Left hindlimb (tissue), 1 donor: ENCODE measurements at places on chromosomes 6 and 20.

DNA sequence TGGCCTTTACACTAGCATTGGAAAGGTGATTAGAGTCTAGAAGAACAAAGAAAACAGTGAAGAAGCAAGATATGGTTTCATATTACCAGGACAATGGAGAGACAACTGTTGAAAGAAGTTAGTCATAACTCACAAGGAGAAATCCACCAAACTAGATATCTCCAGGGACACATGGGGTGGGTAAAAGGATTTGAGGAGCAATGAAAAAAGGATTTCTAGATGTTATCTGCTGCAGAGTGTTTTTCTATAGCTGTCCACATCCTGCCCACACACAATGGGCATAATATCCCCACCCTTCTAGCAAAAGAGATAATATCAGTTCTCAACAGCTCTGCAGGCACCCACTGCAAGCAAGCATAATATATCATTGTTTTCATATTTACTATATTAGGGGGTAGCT is 303.1 kb downstream of the HAO1 start:
- DNase-seq = no peak

GRCh38 chr6:92176666-92177065 is 1242.7 kb downstream of the EPHA7 start:
- no peak for DNase-seq

DNA sequence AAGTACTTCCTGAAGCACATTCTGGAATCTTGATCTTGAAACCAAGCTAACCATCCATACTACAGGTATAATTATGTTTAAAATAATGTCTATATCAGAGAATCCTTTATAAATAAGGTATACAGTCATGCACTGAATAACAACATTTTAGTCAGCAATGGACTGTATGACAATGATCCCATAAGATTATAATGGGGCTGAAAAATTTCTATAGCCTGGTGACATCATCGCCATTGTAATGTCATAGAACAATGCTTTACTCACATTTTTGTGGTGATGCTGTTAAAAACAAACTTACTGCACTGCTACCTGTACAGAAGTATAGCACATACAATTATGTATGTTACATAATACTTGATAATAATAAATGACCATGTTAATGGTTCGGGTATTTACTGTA is 31.8 kb downstream of the RNF146 start:
- no peak for DNase-seq

DNA sequence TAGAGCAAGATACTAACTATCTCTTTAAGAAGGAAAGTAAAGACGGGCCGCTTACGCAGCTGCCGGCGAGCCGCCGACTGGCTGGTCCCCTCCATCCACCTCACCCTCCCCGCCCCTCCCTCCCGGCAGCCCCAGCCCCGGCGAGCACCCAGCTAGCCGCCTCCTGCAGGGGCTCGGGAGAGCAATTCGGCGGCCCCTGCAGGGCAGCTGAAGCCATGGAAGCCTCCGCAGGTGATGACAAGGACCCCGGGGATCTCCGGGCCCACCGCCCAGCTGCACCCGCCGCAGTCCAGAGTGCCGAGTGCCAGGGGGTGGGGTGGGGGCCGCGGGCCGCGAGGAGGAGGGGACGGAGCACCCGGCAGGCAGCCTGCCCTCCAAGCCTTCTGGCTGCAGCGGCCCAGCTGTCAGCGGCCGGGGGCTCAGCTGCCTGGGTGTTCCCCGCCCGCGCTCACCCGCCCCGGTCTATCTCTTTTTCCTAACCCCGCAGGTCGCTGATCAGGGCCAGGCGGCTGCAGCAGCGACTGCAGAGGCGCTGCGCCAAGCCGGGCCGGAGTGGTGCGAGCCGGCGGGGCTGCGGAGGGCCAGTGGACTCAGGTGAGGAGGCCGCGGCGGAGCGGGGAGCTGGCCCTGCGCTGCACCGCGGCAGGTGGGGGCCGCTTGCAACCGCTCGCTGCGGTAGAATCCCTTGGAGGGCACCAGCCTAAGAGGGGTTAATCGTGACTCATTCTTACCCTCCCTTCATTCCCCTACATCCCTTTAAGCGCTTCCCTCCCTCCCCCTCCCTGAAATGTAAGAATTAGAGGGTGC is at the start of gene SNPH:
Gene SNPH (plus strand): TSS at position 128 of the 807 bp plus-strand sequence. CDS start 29,946 bp downstream, outside the sequence.
- DNase-seq = peak; percentile 85

DNA sequence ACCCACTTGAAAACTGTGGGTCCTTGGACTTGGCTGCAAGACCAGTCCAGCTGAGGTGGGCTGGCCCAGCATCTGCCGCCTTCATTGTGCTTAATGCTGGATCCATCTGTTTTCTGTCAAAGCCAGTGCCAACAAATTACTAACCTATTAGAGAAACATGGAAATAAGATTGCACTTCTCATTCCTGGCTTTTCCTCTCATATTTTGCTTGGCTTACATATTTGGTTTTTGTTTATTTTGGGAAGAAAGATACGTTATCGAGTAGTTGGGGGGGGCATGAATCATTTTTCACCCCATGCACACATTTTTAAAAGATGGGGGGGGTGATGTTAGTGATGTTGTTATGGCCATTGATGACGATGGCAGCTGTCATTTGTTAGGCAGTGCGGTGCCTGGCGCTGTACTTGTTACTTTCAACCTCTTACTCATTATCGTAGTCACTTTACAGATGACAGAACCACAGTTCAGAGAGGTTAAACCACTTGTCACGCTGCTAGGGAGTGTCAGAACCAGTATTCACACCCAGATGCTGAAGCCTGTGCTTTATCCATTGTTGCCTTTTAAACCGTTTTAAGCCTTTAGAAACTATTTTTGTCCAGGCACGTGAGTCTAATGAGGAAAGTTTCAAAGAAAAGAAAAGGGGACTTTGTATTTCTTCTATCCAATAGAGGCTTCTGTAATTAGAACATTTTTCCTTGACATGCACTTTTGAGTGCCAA is 180.0 kb downstream of the TMEM242 start:
- no peak for DNase-seq

GRCh38 chr6:153476243-153476642 is 345.2 kb upstream of the RGS17 start:
- DNase-seq = no peak

- DNase-seq = no peak
Observed at GRCh38 chr6:107357031-107357430, 102.3 kb downstream of the PDSS2 start.

DNA sequence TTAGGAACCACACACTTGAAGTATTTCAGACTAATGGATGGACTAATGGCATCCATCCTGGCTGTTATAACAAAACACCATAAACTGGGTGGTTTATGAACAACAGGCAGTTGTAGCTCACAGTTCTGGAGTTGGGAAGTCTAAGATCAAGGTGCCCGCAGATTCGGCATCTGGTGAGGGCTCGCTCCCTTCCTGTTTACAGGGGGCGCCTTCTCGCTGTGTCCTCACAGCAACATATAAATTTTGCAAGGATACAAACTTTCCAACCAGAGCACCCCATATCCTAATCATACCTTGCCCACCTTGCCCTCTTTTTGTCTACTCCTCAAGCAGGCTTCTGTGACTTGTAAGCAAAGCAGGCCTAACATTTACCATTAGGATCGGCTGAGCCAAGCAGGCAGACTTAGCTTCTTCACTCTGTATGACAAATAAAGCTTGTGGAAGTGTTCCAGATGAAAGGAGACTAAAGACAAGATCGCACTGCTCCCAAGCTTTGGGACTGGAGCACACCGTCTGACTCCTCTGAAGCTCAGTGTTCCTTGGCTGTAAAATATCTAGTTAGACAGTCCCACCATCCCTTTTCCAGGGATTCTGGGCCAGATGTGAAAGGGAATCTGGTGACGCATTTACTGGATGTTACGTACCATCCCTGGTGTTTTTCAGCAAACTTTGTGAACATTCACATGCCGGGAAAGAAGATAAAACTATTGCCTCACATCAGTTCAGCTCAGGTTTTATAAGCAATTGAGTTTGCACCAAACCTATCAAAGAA is 34.9 kb downstream of the GFOD1 start:
- DNase-seq = no peak

DNA sequence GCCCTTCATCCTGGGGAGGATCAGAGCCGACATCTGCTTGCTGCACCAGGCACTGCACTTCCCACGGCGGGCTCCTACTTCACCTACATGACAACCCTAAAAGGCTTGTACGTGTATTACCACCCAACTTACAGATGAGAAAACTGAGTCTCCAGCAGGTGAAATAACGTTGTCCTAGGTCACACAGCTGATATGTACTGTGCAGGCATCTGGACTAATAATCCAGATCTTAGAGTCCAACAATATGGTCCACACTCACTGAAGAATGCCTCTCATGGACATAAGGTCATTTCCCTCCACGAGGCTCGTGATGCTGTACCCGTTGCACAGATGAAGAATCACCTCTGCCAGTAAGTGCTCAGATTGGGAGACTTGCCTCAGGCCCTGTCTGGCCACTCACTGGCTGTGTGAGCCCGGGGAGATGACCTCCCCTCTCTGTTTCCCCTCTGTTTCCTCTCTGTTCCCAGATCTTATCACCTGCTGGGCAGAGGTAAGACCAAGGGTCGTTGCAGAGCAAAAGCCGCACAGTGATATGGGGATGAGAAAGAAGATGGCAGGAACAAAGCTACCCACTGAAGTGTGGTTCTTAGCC is 32.1 kb downstream of the TGM2 start:
- DNase-seq = no peak

DNA sequence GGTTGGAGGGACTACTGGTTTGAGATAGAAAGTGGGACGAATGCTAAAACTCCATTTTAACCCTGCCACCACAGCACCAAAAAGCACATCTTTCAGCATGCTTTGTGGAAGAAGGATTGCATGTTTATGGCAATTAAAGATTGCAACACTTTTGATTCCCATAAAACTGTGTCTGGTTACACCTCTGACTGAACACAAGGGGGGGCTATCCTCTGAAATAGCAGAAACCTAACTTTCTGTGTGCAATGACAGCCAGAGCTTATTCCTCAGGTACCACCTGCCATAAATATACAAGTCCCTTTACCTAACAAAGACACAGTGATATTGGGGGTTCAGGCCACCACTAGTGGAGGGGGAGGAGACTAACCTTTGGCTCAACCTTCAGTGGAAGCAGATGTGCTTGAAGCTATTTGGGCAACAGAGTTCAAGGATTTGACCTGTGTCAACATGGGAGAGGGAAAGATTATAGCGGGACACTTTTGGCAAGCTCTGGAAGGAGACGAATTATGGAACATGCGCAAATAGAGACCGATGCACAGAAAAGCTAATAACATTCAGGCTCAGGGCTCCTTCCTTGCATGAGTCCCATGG is 9.6 kb upstream of the PLG start:
- no peak for DNase-seq

- no peak for DNase-seq
Observed at GRCh38 chr6:68186870-68187269, 448.2 kb upstream of the ADGRB3 start.

DNA sequence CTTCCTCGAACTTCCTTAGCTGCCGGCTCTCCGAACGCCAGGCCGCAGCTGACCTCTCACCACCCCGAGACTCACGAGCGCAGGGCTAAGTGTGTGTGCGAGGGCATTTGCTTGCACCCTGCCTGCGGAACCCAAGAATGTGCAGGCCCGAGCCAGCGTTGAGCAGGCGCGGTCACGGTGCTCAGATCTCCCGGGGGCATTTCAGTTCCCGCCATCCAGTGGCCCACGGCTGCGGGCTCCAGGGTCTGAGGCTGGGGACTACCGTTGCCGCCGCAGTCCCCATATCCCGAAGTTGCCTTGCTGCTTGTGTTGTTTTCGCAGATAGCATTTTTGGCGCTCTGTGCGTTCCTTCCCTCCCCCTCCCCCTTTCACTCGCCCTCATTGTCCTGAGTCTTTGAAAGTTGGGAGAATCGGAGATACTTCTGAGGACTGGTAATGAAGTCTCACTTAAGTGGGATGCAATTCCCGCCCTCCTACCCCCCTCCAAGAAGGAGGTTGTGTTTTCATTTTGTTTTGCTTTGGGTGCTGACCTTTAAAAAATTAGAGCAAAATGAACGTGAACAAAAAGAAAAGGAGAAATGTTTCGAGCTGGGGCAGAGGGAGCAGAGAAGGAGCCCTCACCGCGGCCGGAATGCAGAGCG is 1.7 kb downstream of the NR2E1 start:
- no peak for DNase-seq

GRCh38 chr6:114714836-114715507 is 372.1 kb upstream of the HS3ST5 start:
- no peak for DNase-seq

DNA sequence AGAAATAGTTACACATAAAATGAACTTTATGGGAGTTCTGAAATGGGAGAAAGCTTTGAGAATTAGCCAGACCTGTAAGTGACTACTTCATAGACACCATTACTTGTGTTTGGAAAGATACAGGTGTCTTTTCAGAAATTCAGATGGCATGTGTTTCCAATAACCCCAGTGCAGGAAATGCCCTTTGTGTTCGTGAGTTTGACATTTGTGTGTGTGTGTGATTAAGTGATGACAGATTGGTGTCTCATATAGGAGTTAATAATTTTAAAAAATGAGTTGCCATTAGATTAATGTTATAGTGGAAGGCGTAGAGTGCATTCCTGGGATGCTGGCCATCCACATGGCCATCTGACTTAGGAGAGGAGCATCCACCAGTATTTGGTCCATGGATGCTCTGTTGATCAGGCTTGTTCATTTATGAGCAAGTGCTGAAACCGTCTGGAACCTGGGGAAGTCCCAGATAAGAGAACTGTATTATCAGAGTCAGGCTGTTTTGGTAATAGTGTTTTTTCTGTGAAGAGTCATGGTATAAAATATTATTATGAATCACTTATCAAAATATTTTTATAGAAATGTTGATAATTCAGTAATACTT is 3.1 kb downstream of the STK4 start:
- DNase-seq = no peak

- peak; percentile 84 for DNase-seq
Observed at GRCh38 chr6:148760568-148761526, 14.0 kb downstream of the UST start.

- peak; percentile 59 for DNase-seq
Observed at GRCh38 chr6:14026831-14027539, 90.6 kb upstream of the CD83 start.

- DNase-seq = no peak
Observed at GRCh38 chr6:135703621-135704020, 147.9 kb upstream of the PDE7B start.

GRCh38 chr6:17096652-17097051 is 5.2 kb upstream of the STMND1 start:
- DNase-seq = no peak

- DNase-seq = no peak
Observed at GRCh38 chr20:5002077-5002413, 735 bp upstream of the SLC23A2 start.

DNA sequence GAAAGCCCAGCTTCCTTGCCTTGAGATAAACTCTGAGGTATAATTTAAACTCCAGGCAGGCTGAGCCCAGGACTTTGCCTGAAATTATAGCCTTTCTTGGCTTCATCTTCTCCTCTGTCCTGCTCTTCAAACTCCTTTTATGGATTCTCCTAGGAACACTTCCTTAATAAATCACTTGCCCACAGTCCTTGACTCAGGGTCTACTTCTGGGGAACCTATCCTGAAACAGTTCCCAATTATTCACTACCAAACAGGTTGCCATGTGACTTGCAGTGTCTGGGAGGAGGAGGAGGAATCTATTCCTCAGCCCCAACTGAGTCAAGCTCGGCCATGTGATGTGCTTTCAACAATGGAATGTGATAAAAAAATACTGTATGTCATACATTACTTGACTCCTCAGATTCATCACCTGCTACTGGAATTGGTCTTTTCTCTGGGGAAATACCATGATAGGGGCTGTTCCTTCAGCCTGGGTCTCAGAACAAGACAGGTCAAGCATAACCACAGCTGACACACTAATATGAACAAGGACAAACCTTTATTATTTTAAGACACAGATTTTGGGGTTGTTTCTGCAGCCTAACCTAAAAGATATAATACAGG is 20.5 kb upstream of the CDKN1A start:
- no peak for DNase-seq

GRCh38 chr6:5490501-5491069 is 229.3 kb downstream of the FARS2 start:
- no peak for DNase-seq

- DNase-seq = no peak
Observed at GRCh38 chr6:5865506-5866031, 141.2 kb downstream of the NRN1 start.
